ENCODE measurements at places on chromosomes 12 and 14.

DNA sequence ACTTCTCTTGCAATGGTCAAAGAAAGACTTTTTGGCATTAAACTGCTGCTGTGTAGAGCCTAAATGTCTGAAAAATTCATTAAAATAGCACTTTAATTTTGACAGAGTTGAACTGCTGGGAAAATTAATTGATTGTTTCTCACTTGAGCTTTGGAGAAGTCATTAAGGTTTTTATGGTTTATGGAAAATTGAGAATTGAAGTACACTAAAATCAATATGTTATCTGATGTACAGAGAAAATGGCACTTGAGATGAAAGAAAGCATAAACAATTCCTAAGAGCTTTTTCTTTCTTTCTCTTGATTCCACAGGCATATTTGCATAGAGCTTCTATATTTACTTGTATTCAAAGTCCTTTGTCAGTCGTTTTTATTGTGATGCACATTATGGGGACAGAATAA lies 188.5 kb upstream of the CAND1 start:
- no peak for DNase-seq

DNA sequence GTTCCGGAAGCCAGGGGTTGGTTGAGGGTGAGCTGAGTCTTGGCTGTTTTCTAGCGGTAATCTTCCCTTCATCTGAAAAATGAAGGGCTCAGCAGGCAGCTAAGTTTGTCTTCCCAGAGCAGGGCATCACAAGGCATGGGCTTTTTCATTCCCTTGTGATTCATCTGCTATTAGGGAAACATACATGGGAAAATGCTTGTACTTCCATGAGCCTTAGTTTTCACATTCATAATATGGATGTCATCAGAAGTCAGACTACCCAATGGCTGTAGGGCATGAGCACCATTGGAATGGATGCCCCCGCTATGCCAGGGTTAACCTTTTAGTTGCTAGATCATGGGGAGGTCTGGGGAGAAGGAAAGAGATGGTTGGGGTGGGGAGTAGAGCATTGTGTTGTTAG lies 18.7 kb downstream of the HELB start:
- no peak for DNase-seq

DNA sequence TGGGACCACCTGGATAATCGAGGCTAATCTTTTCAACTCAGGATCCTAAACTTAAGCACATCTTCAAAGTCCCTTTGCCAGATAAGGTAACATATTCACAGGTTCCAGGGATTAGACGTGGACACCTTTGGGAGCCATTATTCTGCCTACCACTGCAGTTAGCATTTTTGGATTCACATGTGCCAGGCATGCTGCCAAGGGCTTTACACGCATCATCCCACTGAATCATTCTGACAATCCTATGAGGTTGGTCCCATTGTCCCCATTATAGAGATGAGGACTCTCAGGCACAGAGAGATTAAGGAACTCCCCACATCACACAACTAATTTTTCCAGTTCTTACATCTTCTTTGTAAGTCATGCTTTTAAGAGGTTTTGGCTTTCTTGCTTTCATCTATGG lies 34.5 kb downstream of the RTN1 start:
- no peak for DNase-seq

DNA sequence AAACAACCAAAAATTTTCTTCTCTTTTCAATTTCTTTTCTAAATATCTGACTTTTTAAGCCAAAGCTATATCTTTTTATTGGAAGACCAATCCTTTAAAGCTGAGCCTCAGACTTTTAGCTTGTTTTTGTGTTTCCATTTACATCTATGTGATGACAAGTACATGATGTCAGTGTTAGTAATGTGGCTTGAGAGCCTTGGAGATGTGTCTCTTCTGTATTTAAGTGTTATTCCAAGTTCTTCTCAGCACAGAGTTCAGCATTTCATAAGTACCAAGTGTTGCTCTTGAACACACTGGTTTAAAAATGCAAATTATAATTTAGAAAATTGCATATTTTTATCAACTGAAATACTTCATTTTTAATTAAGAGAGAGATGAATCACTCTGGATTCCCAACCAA lies 948.9 kb upstream of the FLRT2 start:
- DNase-seq: no peak

DNA sequence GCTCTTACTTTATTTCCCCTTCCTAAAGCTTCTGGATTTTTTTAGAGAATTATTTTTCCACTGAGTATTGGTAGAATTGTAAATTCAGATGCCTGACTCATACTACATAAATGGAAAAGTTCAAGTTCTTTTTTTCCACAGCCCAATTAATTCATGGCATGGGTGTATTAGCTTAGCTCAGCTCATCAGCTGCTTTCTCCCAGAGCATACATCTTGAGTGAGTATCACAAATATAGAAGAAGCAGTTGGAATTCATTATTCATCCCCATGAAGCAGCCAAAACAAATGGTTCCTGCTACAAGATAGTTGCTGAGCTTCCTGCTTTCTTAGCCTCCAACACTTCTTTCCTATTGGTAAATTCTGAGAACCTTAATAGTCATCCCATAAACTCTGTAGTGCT lies 105.1 kb downstream of the C12orf50 start:
- no peak for DNase-seq

DNA sequence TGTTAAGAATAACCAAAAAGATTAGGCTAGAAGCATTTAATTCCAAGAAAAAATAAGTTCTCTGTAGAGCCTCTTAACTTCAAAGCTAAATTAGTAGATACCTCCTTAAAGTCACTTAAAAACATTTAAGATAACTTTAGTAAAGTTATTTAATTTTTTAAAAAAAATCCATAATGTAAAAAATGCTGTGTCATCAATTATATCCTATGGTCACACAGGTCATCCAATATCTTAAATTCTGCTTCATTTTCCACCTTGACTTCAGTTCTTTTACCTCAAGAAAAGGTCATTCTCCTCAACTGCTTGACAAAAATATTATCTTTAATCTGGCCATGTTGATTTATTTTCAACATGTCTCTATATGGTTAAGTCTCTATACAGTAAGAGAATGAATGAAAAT lies 274.3 kb downstream of the PRKD1 start:
- DNase-seq: no peak

- DNase-seq: no peak
Observed at GRCh38 chr14:68404146-68404527, 388.7 kb downstream of the ZFP36L1 start.

GRCh38 chr14:40119321-40119720 lies 687.1 kb upstream of the FBXO33 start:
- no peak for DNase-seq

DNA sequence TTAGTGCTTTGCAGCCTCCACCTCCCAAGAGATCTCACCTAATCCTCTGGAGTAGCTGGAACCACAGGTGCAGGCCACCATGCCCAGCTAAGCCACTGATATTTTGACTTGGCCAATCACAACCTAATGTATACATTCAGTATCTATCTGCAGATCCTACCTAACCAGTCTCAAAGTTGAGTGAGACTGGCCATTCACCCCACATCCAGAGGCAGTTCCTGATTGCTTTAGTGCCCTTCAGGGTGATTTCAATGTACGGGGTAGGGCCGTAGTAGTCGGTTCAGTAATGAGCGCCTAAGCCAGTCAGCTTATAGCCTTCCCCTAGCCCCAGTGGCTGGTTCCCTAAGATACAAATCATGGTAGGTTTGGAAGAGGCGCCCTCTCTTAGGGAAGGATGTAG lies 27.4 kb upstream of the FBXO34 start:
- no peak for DNase-seq

GRCh38 chr12:67986632-67987031 lies 2.6 kb upstream of the IFNG-AS1 start:
- DNase-seq: no peak

DNA sequence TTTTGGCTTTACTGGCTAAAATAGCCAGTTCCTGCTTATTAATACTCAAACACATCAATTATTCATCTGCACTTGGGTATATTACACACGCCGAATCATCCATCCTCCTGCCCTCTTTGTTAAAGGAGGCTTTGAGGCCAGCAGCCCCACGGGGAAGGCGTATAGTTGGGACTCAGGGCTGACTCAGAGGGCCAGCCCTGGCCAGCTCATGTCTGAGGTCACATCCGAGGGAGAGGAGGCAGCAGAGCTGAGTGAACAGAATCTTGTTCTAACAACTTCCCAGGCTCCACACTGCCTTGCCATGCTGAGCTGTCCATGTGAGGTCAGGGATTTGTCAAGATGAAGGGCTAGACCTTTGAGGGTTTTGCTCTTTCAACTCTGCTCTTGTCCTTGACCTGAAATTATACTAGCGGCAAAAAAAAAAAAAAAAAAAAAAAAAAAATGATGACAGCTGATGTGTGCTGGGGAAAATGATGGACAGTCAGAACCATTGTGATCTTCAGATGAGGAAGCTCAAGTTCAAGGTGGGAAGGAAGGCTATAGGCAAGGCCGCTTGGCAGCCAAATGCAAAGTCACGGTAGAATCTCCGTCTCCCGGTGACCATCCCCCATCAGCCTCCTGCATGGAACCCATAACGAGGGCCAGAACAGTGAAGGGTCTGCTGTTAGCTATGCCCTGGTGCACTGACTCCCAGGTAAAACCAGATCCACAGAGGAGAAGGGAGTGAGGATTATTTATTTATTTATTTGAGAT lies 12.5 kb upstream of the MARK3 start:
- no peak for DNase-seq

DNA sequence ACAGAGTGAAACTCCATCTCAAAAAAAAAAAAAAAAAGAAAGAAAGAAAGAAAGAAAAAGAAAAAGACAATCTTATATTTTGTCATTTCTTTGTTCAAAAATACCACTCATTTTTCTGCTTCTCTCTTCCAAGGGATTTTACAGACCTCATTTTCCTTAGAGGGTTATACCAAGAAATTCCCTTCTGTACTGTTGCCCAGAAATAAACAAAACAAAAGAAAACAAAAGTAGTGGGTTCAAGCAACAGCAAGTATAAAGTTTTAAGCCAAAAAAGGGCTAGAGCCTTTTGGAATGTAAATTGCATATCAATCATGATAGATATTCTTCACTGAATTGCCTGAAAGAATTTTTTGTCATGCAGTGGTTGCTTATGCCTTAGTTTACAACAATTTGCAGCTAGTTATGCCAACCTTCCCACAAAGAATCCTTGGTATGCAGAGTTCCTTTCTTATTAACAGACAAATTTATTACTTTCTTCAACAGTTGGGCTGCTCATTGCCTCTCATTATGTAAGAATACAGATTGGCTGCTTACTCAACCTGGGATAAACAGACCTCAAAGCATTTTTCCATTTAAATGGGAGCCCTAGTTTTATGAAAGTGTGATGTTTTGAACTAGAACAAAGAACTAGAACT lies 129.1 kb upstream of the PPFIA2 start:
- no peak for DNase-seq

DNA sequence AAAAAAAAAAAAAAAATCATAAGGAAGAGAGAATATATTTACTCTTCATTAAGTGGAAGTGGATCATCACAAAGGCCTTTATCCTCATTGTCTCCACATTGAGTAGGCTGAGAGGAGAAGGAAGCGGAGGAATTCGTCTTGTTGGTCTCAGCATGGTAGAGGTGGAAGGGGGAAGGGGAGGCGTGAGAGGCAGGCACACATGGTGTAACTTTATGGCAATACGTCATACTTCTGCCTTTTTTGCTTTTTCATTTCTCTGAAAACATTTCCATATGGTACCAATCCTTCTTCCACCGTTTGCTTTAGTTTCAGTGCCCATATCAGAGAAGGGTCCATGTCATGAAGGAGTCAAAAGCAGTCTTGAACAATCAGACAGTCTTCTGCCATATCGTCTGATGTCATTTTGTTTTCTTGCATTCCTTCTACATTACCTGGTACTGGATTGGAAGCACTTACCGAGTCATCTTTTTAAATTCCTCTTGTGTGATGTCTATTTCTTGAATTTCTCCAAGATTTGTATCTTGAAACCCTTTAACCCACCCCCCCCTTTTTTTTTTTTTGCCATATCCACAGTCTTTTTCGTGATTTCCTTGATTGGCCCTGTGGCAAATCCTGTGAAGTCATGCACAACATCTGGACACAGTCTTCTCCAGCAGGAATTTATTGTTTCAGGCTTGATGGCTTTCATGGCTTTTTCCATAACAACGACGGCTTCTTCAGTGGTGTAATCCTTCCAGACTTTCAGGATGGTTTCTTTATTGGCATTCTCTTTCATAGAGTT lies 8.9 kb downstream of the FUT8 start:
- no peak for DNase-seq

- DNase-seq: no peak
Observed at GRCh38 chr14:73259837-73260236, 22.5 kb downstream of the PAPLN start.

DNA sequence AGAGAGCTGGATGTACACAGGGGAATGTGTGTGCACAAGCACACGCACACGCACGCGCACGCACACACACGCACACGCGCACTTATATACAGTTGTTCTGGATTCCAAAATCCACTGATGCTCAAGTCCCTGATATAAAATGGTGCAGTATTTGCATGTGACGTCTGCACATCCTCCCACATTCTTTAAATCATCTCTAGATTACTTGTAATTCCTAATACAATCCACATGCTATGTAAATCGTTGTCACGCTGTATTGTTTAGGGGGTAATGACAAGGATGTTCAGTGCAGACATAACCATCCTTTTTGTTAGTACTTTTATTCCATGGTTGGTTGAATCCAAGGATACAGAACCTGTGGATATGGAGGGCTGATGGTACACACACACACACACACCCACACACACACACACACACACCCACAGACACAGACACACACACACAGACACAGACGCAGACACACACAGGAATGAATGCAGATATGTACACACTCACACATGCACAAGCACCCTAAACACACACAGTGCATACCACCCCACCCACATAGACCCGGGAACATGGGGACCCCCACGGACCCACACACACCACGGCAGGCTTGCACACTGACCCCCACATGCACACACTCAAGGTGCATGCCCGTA lies 188.5 kb upstream of the PRMT8 start:
- DNase-seq: no peak

GRCh38 chr12:118980407-118981014 lies 830 bp upstream of the SRRM4 start:
- no peak for DNase-seq

DNA sequence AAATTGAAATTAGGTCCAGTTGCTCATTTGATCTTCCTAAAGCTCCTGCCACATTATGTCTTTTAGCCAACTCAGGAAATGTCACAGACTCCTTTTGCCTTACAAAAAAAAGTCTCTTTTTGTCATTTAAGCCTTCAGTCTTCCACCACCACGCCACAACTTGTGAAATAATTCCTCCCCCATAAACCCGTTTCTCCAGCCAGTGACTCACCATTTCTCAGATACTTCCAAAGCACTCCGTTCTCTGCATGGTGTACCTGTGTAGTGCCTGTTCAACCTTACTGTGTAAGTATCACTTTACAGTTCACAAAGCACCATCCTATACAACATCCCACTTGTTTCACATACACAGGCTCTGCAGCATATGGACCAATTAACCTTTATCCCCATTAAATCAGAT lies 139.5 kb upstream of the AEBP2 start:
- DNase-seq: no peak

- no peak for DNase-seq
Observed at GRCh38 chr12:80805106-80805505, 88.4 kb downstream of the MYF5 start.

- DNase-seq: no peak
Observed at GRCh38 chr12:4278329-4279197, 5.0 kb downstream of the CCND2 start.

DNA sequence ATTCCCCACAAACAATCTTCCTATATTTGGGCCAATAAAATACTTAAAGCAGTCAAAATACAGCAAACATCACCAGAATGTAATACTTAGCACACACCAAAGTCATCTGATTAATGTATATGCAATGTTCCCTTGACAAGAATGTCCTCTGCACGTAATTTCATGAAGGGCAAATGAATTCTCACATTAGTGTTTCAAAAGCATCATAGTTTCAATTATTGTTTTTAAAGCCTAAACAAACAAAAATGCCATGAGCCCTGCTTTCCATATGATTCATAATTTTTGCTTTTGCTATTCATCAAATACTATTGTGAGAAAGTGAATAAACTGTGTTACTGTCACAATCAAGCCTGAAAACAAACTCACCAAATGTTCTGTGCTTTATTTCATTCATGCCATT lies 156.0 kb downstream of the EPS8 start:
- no peak for DNase-seq
